ENCODE measurements at places on chromosomes 2 and 18.

- DNase-seq, result no peak
Observed at GRCh38 chr2:230946429-230947234, 21.6 kb upstream of the GPR55 start.

DNA sequence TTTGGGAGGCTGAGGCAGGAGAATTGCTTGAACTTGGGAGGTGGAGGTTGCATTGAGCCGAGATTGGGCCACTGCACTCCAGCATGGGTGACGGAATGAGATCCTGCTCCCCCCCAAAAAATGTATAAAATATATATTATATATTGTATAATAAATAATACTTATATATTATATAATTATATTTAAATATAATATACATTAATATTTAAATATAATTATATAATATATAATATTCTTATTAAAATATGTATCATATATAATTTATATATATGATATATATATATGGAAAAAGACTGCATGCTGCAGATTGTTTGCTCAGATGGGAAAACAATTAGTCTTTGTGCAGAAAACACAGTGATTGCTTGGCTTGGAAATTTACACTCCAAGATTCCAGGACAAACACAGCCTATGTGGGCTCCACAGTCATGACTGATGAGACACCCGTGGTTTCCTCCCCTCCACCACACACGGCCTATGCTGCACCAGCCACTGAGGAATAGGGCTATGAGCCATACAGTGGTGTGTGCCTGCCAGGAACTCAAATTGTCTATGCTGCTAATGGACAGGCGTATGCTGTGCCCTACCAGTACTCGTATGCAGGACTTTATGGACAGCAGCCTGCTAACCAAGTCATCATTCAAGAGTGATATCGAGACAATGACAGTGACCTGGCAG, 30.0 kb downstream of the PMAIP1 start:
- DNase-seq, result no peak

- no peak for DNase-seq
Observed at GRCh38 chr18:38221476-38222100, 656.0 kb upstream of the CELF4 start.

DNA sequence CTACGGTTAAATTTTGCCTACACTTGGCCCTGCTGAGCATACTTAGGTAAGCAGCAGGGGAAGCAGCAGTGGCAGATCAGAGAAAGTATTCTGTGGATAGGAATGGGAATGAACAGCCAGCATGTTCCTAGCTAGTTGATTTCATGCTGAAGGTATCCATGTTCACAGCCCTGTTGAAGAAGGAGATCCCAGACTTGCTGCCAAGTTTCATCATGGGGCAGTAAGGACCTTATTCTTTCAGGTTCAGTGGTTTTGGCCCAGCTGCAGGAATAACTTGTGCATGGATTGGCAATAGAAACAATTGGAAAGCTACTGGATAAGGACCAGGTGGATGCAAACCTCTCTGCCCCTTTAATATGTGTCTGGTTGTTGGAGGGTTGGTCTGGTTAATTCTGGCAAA, 98.2 kb upstream of the TMEM178A start:
- no peak for DNase-seq

- DNase-seq, result no peak
Observed at GRCh38 chr2:183227176-183227575, 102.9 kb downstream of the NUP35 start.

- DNase-seq, result no peak
Observed at GRCh38 chr2:173625315-173625714, 270.6 kb downstream of the CDCA7 start.

DNA sequence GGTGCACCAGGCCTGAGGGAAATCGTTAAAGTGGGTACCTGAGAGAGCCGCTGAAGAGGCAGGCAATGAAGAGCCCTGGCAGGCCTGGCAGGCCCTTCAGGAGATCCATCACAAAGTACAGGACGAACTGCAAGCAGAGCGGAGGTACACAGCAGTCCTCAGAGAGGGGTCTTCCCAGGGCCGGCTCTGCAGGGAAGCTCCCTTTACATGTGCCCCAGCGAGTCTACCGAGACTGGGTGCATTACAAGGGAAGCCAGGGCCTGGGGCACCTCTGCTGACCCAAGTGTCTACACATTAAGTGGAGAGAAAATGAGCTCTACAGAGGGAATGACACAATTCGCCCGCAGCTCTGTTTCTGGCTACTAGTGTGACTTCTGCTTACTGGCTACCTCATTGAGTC, 8.1 kb upstream of the ATRAID start:
- no peak for DNase-seq

DNA sequence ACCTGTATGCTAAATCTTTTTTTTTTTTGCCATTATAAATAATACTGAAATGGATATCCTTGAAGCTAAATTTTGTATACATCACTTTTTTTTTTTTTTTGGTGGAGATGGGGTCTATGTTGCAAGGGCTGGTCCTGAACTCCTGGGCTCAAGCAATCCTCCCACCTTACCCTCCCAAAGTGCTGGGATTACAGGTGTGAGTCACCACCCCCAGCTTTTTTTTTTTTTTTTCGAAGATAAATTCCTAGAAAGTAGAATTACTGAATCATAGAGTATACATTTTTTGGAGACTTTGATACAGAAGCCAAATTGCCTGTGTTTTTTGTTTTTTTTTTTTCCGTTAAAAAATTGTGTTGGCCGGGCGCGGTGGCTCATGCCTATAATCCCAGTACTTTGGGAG, 51.0 kb upstream of the MCFD2 start:
- DNase-seq, result peak; percentile 20

DNA sequence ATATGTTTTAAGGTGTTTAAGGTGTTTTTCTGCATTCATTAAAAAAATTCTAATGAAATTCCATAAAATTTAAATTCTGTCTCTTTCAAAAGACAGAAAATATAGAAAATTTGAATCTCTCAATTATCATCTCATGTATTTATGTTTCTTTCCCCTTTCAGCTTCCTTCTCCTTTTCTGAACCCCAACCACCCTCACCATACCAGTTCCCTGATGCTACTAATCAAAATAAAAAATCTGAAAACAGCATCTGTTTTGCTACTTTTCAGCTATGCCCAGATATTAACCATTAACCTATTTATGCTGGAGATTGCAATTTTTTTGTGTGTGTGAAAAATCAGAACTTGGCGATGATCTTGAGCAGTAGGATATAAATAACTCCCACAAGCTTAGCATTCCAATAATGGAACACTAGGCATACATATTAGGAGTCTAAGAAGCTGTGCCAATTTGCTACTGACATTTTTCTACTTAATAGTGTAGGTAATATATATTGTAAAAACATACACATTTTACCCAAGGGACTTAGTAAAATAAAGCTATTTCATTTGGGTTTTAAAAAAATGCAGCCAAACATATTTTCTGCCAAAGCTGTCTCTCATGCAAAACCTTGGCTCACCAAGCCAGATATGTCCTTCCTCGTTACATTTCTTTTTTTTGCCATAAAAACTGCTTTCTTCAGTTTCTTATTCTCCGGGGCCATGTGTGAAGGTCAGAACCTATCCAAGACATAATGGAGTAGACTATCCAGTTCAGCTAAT, 32.6 kb upstream of the AGPS start:
- DNase-seq, result no peak
